ENCODE measurements at places on chromosomes 6 and 20.

- peak; percentile 10 for DNase-seq
Observed at GRCh38 chr6:106448000-106448426, 87.5 kb downstream of the CRYBG1 start.

- no peak for DNase-seq
Observed at GRCh38 chr6:51289041-51289440, 470.4 kb downstream of the TFAP2B start.

- peak; percentile 79 for DNase-seq
Observed at GRCh38 chr6:34888874-34889555, at the start of gene ANKS1A. TSS of gene ANKS1A (plus strand) at chr6:34889255. CDS start at chr6:34889403, 148 bp downstream.

DNA sequence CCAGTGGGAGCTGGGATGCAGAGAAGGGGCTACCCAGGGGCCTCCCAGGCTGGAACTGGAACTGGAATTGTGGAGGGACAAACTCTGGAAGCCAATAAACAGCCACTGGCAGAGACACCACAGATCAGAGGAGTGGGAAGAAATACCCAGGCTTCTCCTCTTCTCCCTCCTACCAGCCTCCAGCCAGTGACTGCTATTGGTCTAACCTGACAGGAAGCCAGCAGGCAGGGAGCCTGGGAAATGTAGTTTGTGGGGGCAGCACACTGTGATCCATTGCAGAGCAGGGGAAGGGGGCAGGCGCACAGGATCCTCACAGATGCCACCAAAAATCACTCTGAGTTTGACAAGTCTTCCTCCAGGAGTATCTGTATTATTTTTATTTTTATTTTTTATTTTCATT, 12.1 kb upstream of the MLN start:
- DNase-seq = no peak

- no peak for DNase-seq
Observed at GRCh38 chr6:6931071-6932025, 176.4 kb upstream of the RREB1 start.

- DNase-seq = no peak
Observed at GRCh38 chr6:92690997-92691599, 728.3 kb downstream of the EPHA7 start.

DNA sequence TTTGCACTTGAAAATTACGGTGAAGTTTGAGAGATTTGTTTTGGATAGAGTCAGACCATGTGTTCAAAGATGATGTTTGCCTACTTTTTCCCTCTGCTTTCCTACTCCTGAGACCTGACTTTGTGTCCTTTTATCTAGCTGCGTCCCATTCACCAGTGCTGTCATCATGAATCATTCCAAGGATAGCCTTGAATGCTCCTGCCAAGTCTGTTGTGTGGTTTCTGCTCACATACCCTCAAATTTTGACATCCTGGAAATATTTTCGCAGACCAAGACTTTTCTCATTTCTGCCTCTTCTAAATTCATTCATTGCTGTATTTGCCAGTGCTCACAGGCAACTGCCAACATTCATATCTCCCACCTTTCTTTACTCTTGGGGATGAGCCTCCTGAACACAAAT, 175.9 kb upstream of the SCGN start:
- DNase-seq = no peak

- DNase-seq = no peak
Observed at GRCh38 chr6:131460614-131461000, 112.4 kb upstream of the ARG1 start.

GRCh38 chr6:76220805-76221204, 148.3 kb upstream of the IMPG1 start:
- DNase-seq = no peak

DNA sequence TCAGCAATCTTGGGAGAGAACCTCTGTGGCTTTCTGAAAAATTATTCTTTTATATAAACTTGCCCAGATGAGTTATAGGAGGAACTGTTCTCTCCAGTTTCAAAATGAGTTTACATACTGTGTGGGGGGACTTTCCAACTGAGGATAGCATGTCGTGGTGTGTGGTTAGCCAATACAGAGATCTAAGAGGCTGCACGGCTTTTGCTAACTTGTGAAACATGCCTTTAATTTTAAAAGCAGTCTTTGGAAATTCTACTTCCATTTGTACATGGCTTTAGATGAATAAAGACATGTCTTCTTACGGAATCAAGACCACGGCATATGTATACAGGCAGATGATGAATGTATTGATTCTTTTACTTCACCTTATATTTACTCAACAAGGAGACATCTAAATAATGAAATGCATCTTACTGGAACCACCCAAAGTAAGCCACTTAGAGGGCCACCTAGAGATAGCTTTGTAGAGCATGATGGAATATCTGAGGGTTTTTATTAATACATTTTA, 39.8 kb downstream of the HIVEP1 start:
- peak; percentile 56 for DNase-seq

DNA sequence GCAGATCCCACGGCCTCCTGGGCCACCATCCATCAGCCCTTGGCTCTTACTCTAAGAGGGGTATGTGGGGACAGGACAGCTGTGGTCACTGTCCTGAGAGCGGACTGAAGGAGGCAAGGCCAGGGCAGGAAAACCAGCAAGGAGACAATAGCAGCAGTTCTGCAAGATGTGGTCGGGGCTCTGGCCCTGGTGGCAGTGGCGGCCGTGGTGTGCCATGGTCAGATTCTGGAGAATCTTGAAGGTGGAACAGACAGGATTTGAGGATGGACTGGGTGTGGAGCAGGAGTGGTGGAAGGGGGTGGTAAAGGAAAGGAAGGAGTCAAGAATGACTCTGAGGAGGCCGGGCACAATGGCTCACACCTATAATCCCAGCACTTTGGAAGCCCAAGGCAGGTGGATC, 5.9 kb upstream of the MAP1LC3A start:
- DNase-seq = no peak

- DNase-seq = no peak
Observed at GRCh38 chr20:34705397-34706301, 1.5 kb downstream of the TP53INP2 start.

GRCh38 chr20:59822291-59823029, 111.0 kb downstream of the SYCP2 start:
- DNase-seq = no peak

- DNase-seq = no peak
Observed at GRCh38 chr20:13648291-13649228, 9.8 kb upstream of the TASP1 start.

DNA sequence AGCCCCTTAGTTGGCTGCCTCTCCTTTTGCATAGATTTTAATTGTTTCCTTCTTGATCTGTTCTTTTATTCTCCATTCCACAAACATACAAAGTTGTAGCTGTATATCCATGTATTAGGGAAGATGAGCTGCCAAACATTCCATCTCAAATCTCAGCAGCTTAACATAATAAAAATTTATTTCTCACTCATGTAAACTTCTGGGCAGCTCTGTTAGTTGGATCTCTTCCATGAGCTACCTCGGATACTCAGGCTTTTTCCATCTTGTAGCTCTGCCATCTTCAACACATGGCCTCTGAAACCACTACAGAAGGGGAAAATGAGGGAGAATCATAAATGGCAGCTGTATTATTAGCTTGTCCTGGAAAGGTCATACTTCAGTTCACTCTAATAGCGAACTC, 149.4 kb upstream of the BMP2 start:
- DNase-seq = no peak

- no peak for DNase-seq
Observed at GRCh38 chr20:2800521-2801285, at the start of gene CPXM1. TSS of gene CPXM1 (minus strand) at chr20:2800627. CDS start at chr20:2800572, 55 bp downstream.

- no peak for DNase-seq
Observed at GRCh38 chr6:88174906-88175305, 8.8 kb upstream of the CNR1 start.

DNA sequence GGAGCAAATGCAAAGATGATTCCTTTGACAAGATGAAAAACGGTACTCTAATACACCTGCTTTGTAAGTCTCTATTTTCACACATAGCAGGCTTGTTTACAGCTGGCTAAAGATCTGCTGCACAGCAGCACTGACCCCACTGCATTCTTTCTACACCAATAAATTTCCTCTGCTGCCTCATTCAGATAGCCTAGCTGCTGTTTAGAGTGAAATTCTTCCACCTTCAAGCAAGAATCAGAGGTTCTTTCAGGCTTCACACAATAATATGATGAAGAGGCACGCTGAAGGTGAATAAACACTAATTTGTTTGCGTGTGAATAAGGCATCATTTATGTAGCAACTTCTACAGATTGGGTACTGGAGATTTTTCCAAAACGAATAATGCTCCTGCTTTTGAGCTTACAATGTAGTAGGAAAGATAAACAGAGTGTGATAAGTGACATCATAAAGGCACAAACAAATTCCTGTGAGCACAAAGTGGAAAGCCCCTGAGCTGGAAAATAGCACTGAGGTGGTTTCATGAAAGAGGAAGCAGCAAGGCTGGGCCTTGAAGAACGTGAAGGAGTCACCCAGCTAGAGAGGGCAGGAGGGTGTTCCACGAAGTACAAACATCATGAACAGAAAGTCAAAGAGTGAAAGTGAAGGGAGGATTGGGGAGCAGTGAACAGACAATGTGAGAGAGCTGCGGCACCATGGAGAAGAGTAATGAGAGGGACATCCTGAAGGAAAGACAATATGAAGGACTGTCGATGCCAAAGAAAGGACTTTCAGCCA, 543.4 kb downstream of the CD83 start:
- no peak for DNase-seq

DNA sequence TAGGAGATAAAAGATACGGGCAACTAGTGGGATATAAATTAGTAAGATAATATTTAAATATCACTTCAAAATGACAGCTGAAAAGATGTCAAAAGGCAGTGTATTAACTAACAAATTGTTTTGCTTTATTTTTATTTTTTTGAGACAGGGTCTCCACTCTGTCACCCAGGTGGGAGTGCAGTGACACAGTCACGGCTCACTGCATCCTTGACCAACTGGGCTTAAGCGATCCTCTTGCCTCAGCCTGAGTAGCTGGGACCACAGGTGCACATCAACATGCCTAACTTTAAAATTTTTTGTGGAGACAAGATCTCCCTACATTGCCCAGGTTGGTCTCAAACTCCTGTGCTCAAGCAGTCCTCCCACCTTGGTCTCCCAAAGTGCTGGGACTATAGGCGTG, 5.9 kb downstream of the ZNF292 start:
- no peak for DNase-seq
